ENCODE measurements at places on chromosomes 7 and 10. TPM values are rescaled to one million over a fixed set of nuclear protein-coding genes. Genes with fewer than 3 reads are reported as not detected.

The ELN gene
- 16.6 TPM for total RNA-seq

The SPDYE8 gene
- not detected for total RNA-seq

The TAS2R3 gene
- total RNA-seq: not detected

The VAX1 gene
- not detected for total RNA-seq

The NT5C3A gene
- 30.8 TPM for total RNA-seq

The ASB10 gene
- not detected for total RNA-seq

The RAPGEF5 gene
- 32.4 TPM for total RNA-seq

The AOAH gene
- total RNA-seq: 1.7 TPM

The LAMB4 gene
- 2.3 TPM for total RNA-seq

The GPR37 gene
- total RNA-seq: 6.0 TPM

The KCTD7 gene
- total RNA-seq: 0.99 TPM

- DNase-seq: no peak
These were observed 272.6 kb downstream of the SDHAF3 start for GRCh38 chr7:97390052-97390451.

GRCh38 chr10:42637648-42638054 lies 719 bp downstream of the ZNF33B start:
- DNase-seq: no peak

DNA sequence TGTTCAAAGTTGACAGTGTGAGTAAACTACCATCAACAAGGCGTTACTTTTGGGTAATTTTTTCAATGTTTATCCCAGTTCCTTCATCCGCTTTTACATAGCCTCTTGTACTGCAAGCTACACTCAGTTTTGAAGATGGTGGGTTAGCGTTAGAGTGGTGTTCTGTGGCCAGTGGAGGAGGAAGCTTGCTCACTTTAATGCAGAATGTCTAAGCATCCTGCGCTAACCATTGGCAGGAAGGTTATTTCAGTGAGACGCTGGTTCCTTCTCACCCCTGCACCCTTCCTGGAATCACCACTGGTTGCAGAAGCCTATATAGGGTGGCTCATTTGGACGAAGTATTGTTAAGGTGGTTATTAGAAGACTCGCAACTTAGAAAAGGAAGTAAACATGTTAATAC lies 159.1 kb downstream of the CELF2 start:
- DNase-seq: no peak

DNA sequence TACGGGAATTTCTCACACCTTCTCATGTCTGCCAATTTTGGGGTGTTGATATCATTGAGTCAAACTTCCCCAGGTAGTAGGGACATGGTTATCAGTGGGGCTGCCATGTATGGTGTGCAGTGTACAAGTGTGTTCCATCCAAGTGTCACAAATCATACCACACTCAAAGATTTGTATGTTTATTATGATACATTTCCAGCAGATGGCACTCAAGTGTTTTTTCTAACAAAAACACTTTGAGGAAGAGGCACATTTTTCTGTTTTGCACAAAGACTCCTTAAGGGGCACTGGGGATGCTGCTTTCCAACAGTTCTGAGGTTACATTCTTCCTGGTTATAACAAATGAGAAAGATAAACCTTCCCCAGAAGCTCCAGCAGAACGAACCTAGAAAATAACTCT lies 414.5 kb downstream of the REEP3 start:
- DNase-seq: no peak

- DNase-seq: no peak
These were observed 227.8 kb downstream of the GLRX3 start for GRCh38 chr10:130363899-130364445.

DNA sequence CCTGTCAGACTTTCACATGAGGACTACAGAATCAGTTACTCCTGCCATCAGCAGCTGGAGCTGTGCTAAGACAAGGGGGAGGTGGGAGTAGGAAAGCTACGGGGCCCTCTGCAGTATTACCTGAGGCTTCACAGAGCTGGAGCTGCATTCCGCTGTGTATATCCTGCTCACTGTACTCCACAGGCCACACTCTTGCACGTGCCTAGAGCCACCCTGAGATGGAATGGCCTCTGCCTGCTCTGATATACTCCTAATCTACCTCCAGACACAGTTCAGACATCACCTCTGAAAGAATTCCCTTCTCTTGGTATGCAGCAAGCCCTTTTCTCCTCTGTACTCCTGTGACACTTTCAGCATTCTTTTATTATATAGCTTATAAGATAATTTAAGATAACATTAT lies 34.8 kb downstream of the TRDMT1 start:
- no peak for DNase-seq

GRCh38 chr10:86300399-86300925 lies 66.1 kb downstream of the GRID1 start:
- no peak for DNase-seq

DNA sequence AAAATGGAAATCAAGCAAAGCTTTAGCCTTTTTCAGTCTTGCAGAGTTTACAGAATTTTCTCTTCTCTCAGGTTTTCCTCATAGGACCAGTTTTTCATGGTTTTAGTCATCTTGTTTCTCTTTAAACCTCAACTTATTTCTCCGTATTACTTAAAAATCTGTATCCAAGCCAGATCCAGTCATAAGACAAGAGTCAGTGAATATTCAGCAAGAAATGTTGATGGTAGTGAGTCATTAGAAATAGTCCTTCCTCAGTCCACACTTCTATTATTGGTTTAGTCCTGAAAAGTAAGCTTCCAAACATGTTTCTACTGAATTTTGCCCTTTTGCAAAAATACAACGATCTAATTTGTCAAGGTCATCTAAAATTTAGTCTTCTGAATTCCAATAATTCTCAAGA lies 107.0 kb downstream of the VIM start:
- DNase-seq: no peak

GRCh38 chr10:104456802-104457542 lies 103.3 kb downstream of the CFAP58 start:
- DNase-seq: no peak

DNA sequence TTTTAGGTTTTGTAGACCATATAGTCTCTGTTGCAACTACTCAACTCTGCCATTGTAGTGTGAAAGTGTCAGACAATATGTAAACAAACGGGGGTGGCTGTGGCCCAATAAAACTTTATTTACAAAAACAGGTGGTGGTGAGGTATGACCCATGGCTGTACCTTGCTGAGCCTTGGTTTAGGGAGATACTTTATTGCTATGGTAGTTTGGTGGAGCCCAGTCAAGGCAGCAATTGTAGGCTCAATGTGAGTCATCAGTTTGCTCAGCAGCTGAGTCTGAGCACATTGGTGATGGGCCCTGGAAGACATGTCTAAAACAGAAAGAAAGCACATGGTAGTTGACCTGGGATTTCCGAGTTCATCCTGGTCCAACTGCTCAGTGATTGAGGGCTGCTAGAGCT lies 242.5 kb downstream of the REEP3 start:
- DNase-seq: no peak

- no peak for DNase-seq
These were observed 250.0 kb downstream of the BMPER start for GRCh38 chr7:34155220-34155908.

DNA sequence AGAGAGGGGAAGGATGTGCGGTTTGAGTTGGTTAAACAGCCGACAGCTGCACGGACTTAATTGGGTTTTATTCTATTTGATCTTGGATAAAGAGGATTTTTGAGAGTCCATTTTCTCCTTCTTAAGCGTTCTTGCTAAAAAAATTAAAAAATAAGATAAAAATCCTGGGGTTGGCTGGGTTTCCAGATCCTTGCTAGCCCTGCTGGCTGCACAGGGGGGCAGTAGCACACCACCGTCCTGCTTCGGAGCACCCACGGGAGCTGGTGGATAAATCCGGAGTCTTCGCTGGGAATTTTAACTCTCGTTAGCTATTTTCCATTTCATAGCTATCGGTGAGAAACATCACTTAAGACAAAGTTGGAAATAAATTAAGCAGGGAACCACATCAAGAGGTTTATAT lies 792.0 kb downstream of the TYW1 start:
- no peak for DNase-seq

GRCh38 chr10:1198453-1199344 lies 142.5 kb downstream of the WDR37 start:
- no peak for DNase-seq

DNA sequence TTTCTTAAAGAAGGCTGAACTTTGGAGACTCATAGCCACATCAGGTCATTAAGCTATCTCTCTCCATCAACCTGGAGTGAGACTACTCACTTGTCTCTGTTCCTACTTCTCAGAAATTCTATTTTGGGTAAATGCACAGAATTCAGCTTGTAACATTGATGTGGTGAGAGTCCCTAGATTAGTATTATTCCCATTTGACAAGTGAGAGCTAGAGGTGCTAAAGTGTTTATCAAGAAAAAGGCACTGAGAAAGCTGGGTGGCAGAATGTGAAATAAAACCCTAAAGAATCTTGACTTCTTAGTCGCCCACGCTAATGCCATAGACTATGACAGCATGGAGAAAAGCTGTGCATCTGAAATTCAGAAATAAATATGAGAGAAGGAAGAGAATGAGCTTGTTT lies 73.4 kb upstream of the PDCD4 start:
- DNase-seq: no peak

DNA sequence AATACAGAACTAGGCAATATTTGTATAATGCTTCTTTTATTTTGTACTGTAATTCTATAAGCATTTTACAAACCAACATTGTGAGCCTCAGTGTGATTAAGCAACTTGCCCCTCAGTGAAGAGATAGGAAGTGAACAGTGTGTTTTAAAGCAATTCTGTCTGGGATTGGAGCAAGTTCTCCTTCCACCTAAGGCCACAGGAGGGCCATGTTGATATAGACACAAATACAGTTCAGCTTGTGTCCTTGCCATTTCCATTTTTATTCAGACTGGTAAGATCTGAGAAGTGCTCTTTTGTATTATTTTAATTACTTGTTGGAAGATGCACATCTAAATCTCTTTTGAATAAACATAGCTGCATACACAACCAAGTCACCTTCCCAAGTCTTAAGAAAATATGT lies 416.3 kb upstream of the COBL start:
- DNase-seq: no peak

- no peak for DNase-seq
These were observed 537.1 kb upstream of the POM121L12 start for GRCh38 chr7:52498366-52498765.

- DNase-seq: no peak
These were observed 27.5 kb downstream of the NOD1 start for GRCh38 chr7:30450983-30451497.

DNA sequence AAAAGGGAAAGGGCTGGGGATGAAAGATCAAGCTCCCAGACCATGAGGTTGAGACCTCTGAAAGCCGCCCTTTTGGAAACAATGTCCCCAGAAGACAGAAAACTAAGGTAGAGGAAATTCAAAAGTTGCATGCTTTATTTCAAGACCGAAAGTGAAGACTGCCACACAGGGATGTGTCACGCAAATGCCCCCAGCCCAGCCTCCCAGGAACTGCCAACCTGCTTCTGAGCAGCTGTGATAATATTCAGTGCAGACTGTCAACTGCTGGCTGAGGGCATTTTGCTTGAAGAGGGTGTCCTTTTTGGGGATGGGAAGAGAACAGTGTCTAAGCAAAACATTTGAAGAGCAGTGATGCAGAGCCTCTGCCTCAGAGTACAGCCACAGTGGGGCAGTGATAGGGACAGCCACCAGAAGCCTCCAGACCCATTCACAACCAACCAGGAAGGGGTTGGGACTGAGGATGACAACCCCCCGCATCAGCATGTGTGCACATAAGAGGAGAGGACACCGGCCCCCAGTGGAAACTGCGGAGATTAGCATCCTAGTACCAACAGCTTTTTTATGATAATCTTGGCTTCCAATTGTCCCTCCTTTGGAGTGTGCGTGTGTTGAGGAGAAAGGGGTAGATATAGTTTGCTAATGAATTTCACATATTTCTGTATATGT lies 34.7 kb upstream of the NFE2L3 start:
- no peak for DNase-seq

DNA sequence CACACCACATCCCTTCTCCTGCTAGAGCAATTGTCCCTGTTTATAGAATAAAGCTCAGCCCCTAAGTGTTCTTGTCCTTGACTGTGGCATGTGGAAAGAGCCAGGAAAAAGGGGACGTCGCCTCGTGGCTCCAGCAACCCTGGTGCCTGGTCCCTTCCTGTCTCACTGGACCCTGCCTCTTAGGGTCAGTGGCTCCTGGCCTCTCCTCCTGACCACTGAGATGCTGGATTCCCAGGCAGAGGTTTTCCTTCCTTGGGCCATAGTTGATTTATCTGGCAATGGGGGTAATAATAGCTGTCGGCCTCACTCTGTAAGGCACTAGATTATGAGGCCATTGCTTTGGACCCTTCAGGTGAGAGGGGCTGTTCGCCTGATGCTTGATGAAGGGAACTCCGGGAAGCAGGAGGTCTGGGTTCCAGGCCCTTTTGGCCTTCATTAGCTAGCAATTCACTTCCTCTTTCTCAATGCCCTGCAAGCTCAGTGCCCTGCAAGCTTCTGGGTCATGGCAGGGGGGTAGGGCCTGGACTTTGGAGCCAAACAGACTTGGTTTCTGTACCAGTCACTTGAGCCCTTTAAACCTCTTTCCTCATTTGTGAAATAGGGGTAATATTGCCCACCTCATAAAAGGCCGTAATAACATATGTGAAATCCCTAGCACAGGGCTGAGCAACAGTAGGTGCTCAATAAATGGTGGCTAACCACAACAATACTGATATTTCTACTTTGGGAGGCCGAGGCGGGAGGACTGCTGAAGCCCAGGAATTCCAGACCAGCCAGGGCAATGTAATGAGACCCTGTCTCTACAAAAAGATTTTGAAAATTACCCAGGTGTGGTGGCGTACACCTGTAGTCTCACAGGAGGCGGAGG lies 1.1 kb downstream of the ASL start:
- no peak for DNase-seq

DNA sequence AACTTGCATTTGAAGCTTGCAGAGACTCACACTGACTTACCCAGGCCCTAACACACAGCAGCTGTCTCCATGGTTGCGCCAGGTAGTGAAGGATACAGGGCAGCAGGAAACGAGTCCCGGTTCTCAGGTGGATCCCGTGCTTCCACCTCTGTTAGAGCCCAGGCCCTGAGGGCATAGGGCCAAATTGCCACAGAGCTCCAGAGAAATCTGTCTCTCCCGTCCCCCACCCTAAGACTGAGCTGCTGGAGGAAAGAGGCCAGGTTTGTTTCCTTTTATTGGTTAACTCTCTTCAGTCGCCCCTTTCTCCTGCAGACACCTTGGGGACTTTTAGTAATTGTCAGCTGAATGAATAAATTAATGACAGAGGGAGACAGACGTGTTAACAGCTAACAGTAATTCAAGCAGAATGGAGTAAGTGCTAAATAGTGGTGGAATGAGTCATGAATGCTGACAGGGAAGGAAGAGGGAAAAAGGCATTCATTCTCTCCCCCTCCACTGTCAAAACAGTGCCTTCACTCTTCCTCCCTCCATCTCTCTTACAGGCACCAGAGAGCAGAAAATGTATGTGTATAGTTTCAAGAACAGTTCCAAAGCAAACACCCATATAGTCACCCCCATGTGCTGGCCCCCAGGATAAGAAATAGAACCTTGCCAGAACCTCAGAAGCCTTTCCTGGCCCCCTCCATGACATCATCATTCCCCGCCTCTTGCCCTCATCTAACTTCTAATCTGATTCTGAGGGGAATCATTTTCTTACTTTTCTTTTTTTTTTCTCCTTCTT lies 16.8 kb upstream of the DLG5 start:
- DNase-seq: no peak

GRCh38 chr7:36264123-36264801 lies 111.2 kb downstream of the EEPD1 start:
- no peak for DNase-seq
